ENCODE measurements at places on chromosomes 6 and 20.

- H3K27me3 ChIP-seq, result no peaks in the 10 kb centered on the region
- H3K27ac ChIP-seq, result no peak overlapping the region
- no peak overlapping the region for H3K4me3 ChIP-seq
- no peak for DNase-seq
- no peaks in the 10 kb centered on the region for H3K36me3 ChIP-seq
Observed at GRCh38 chr6:25601800-25602673, 50.0 kb upstream of the SCGN start.

DNA sequence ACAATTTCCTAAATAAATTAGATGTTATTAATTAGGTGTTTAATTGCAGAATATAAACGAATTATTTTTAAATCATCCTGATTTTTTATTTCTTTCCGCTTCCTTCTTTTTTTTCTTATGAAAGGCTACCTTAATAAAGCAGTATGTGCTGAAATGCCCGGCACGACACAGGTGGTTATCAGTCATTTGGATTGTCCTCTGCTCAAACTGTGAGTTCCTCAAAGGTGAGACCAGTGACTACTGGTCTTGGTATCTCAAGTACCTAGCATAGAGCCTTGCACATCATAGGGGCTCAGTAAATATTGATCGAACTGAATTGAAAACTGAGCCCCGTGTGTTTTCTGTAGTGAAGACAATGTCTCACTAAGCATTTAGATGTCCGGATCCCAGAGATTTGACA is 9.6 kb upstream of the EZR start:
- no peak overlapping the region for H3K4me3 ChIP-seq
- no peaks in the 10 kb centered on the region for H3K4me1 ChIP-seq
- H3K27me3 ChIP-seq, result no peaks in the 10 kb centered on the region
- no peaks in the 10 kb centered on the region for H3K36me3 ChIP-seq
- no peak overlapping the region for H3K27ac ChIP-seq
- DNase-seq, result no peak

DNA sequence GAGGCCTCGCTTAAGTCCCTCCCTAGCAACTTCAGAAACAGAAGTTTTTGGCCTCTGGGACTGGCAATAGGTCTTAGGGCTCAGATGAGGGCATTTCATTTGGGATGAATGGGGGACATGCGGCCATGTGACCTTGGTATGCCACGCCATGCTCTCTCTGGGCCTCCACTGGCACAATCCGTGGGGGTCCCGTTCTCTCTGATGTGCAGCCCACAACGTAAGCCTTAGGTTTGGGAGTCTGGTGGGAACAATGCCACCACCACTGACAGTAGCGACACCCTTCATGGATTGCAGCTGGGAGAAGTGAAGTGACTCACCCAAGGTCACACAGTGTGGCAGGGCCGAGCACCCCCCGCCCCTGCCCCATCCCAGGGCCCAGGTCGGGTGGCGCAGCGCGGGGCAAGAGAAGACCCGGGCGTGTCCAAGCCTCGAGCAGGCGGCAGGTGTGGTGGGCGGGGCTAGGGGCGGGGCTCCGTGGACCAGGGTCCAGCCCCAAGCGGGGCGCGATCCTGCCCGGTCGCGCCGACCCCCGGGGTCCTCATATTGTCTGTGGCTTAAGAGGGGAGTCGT is 864 bp upstream of the CEBPB start:
- H3K4me3 ChIP-seq, result peak overlapping the region; percentile 56
- H3K4me1 ChIP-seq, result peaks cover 15% of the 10 kb centered on the region
- H3K27ac ChIP-seq, result no peak overlapping the region
- no peaks in the 10 kb centered on the region for H3K27me3 ChIP-seq

DNA sequence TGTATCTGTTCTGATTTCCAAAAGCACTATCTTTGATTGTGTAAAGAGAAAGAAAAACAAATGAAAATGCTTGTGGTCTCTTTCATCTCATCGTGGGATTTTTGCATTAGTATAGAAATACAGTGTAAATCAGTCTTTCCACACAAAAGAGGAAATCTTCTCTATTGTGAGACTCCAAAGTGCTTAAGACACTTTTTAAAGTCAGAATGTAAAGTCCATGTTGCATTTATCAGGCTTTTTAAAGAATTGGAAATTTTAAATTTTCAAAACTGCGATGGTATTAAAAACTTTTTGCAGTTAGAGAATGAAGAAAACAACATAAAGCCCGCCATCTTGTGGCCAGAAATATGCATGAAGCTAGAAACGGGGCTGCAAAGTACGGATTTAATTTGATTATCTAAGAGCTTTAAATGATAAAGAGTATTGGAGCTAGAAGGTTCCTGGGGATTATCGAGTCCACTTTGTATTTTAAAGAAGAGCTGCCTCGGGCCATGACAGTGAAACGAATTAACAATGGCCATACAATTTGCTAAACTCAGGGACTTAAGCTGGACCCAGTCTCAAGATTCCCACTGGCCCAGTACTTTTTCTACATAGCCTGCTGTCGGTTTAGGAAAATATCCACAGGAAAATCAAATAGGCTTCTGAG is 339.6 kb downstream of the ARHGAP18 start:
- H3K27me3 ChIP-seq, result no peaks in the 10 kb centered on the region
- no peak overlapping the region for H3K27ac ChIP-seq
- DNase-seq, result peak; percentile 25
- H3K4me3 ChIP-seq, result no peak overlapping the region

DNA sequence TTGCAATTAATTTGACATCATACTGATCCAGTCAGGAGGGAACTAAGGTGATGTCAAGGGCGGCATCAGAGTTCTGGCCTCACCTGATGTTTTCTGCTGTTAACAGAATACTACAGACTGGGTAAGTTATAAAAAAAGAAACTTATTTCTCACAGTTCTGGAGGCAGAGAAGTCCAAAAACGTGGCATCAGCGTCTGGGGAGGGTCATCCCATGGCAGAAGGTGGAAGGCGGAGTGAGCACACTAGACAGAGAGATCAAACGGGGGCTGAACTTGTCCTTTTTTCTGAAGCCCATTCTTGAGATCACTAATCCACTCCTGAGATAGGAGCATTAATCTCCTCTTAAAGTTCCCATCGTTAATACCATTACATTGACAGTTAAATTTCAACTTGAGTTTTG is 3.3 kb upstream of the MTCH1 start:
- H3K27me3 ChIP-seq, result no peaks in the 10 kb centered on the region
- DNase-seq, result no peak
- no peak overlapping the region for H3K27ac ChIP-seq
- H3K4me3 ChIP-seq, result no peak overlapping the region

GRCh38 chr20:40309731-40310130 is 379.3 kb downstream of the MAFB start:
- no peaks in the 10 kb centered on the region for H3K36me3 ChIP-seq
- no peak overlapping the region for H3K4me3 ChIP-seq
- no peaks in the 10 kb centered on the region for H3K27me3 ChIP-seq
- no peak for DNase-seq
- H3K27ac ChIP-seq, result no peak overlapping the region
- H3K4me1 ChIP-seq, result peaks cover 1% of the 10 kb centered on the region

GRCh38 chr6:88494401-88495140 is 328.4 kb upstream of the CNR1 start:
- H3K4me3 ChIP-seq, result no peak overlapping the region
- H3K27me3 ChIP-seq, result no peaks in the 10 kb centered on the region
- no peak for DNase-seq
- H3K36me3 ChIP-seq, result no peaks in the 10 kb centered on the region

DNA sequence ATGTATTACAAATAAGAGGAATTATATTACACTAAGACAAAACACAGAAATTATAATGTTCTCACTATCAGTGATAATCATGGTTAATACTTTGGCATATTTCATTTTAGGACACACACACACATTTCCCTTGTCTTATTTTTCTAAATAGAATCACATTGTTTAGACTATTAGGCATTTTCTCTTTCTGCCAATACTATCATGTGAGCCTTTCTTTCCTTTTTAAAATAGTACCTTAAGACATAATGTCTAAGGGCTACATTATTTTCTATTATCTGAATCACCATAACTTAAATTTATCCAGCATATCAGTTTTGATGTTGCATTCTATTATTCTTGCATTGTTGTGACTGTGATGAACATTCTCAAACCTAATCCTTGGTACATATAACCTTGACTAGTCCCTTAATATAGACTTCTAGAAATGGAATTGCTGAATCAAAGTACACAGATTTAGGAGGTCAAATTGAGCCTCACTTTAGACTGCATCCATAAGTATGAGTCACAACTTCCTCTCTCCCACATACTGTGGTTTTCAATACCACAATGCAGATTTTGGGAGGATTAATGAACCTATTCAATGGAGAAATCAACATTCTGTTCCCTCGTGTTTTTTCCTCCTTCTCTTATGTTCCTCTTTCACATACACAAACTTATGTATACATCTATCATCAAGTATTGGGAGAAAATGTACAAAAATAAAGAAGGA is 212.6 kb downstream of the MOXD1 start:
- no peaks in the 10 kb centered on the region for H3K27me3 ChIP-seq
- H3K4me3 ChIP-seq, result no peak overlapping the region
- no peaks in the 10 kb centered on the region for H3K4me1 ChIP-seq

DNA sequence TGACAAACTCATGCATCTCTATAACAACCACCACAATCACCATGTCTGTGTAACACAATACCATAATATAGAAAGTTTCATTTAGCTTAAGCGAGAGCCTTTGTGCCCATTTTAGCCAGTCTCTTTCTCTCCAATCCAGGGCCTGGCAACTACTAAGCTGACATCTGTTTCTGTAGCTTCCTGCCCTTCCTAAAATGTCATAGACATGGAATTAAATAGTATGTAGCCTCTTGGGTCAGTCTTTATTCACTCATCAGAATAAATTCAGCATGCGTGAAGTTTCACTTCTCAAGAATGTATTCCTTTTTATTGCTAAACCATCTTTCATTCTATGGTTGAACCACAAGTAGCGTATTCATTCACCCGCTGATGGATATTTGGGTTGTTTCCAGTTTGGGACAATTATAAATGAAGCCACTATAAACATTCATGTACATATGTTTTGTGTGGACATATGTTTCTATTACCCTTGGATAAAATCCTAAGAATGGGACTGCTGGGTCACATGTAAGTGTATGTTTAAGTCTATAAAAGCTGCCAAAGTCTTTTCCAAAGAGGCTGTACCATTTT is 1.7 kb upstream of the TREM2 start:
- no peaks in the 10 kb centered on the region for H3K4me1 ChIP-seq
- no peak overlapping the region for H3K27ac ChIP-seq
- no peak for DNase-seq
- H3K27me3 ChIP-seq, result no peaks in the 10 kb centered on the region
- no peak overlapping the region for H3K4me3 ChIP-seq

GRCh38 chr6:112251171-112251875 is 3.0 kb downstream of the LAMA4 start:
- peaks cover 3% of the 10 kb centered on the region for H3K27me3 ChIP-seq
- no peak overlapping the region for H3K27ac ChIP-seq
- no peaks in the 10 kb centered on the region for H3K36me3 ChIP-seq

DNA sequence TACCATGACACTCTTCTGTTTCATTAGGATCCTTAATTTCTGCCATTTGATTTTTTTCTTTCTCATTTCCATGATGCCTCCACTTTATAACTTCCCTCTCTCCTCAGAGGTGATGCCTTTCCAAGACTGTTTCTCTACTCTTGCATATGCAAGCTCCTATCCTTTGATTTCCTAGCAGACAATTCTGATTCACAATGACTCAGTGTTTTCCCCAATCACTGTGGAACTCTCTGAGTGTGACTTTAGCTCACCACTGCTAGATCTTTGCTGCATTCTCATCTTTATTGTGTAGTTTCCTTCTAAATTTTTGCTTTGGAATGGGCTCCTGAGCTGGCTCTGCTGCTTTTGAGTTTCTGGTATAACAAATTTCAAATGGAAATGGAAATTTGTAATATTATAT is 184.9 kb downstream of the TINAG start:
- H3K27me3 ChIP-seq, result no peaks in the 10 kb centered on the region
- no peaks in the 10 kb centered on the region for H3K4me1 ChIP-seq
- no peak overlapping the region for H3K4me3 ChIP-seq
- no peak overlapping the region for H3K27ac ChIP-seq

DNA sequence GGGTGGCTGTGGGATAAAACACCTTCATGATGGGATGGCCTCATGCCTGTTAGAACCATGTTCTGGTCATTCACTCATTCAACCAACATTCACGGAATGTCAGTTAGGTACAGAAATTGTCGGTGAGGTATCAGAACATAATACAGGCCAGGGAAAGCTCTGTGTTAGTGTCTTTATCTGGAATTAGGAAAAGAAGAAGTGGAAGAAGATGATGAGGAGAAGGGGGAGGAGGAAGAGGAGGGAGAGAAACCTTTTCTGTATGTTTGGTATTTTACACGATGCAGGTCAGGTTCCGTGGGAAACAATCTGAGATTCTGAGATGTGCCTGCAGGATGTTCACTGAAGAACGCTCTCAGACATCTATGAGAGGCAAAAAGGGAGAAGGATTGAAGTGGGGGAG is 5.6 kb downstream of the ADTRP start:
- no peak overlapping the region for H3K27ac ChIP-seq
- no peak for DNase-seq
- H3K4me1 ChIP-seq, result peaks cover 6% of the 10 kb centered on the region
- no peaks in the 10 kb centered on the region for H3K36me3 ChIP-seq
- H3K27me3 ChIP-seq, result no peaks in the 10 kb centered on the region
- H3K4me3 ChIP-seq, result no peak overlapping the region

DNA sequence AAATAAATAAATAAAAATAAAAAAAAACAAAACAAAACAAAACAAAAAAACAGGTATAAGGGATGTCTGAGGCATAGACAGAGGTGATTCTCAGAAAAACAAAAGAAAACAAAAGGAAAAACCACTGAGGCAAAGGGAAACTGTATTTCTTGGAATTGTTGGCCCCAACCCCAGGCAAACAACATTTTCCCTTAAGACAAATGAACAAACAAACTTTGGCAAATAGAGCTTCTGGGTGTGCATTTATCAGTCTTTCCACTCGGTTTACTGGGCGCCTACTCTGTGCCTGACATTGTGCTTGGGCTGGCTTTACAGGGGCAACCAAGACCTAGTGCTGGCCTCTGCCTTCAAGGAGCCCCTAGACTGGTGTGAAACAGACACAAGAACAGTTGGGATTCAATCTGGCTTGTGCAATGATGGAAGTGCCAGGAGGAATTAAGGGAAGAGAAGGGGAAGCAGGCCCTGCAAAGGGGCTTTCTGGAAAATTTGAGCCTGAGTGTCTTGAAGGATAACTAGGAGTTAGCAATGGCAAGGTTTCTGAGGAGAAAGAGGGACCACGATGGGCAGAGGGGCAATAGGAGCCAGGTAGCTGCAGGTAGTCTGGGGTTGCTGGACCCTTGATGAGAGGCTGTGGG is 33.8 kb upstream of the IER3 start:
- H3K27me3 ChIP-seq, result no peaks in the 10 kb centered on the region
- no peak overlapping the region for H3K27ac ChIP-seq
- H3K4me1 ChIP-seq, result no peaks in the 10 kb centered on the region

DNA sequence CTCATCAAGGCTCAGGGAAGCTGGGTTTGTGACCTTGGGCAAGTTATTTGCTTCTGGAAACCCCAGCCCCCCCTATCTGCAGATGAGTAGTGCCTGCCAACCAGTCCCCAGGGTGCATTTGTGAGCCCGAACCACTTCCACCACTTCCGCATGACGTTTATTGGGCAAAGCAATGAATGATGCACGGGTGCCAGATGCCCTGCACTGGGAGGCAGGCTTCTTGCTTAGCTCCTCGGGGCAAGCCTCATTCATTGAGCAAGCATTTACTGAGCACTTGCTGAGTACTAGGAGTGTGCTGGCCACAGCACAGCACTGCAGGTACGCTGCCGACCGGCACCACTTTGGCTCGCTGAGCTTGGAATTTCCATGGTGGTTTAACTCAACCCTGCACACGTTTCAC is 60.2 kb downstream of the GNAS-AS1 start:
- no peak for DNase-seq
- no peak overlapping the region for H3K4me3 ChIP-seq
- H3K27me3 ChIP-seq, result no peaks in the 10 kb centered on the region
- no peak overlapping the region for H3K27ac ChIP-seq

GRCh38 chr6:14635195-14635594 is 517.6 kb downstream of the CD83 start:
- H3K36me3 ChIP-seq, result no peaks in the 10 kb centered on the region
- no peak for DNase-seq
- no peak overlapping the region for H3K27ac ChIP-seq
- no peaks in the 10 kb centered on the region for H3K27me3 ChIP-seq
- peaks cover 4% of the 10 kb centered on the region for H3K4me1 ChIP-seq

All from iPS DF 6.9 (cell line).